ENCODE measurements at places on chromosomes 13 and 19.

DNA sequence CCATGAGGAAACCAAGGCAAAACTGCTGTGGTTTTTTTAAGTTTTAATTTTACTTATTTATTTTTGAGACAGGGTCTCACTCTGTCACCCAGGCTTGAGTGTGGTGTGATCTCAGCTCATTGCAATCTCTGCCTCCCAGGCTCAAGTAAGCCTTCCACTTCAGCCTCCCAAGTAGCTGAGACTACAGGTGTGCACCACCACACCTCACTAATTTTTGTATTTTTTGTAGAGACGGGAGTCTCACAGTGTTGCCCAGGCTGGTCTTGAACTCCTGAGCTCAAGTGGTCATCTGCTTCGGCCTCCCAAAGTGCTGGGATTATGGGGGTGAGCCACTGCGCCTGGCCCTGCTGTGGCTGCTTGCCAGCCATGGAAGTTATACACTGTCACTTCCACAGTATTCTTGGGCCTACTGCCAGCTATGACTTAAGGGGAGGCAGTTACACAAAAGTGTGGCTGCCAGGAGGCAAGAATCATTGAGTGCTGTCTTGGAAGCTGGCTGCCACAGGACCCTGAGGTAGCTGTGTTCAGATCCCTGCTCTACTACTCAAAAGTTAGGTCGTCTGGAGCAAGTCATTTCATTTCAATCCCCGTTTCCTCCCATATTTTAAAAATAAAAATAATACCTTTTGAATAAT, 12.7 kb downstream of the FARP1 start:
- no peak for DNase-seq

DNA sequence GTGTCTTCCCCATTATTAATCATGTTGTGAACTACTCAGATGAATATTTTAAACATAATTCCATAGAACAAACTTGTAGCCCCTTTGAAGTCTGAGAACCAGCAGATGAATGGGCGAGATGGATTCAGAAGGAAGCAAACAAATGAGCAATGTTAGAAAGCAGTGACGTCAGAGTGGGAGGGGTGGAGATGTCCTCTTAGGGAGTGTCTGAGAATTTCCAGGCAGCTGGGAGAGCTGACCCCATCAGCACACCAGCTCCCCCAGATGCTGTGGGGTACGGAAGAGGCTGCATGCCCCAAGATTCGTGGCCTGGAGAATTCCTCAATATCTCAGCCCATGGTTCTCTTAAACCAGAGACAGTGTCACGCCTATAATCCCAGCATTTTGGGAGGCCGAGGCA, 68.6 kb downstream of the DPF1 start:
- DNase-seq: no peak

DNA sequence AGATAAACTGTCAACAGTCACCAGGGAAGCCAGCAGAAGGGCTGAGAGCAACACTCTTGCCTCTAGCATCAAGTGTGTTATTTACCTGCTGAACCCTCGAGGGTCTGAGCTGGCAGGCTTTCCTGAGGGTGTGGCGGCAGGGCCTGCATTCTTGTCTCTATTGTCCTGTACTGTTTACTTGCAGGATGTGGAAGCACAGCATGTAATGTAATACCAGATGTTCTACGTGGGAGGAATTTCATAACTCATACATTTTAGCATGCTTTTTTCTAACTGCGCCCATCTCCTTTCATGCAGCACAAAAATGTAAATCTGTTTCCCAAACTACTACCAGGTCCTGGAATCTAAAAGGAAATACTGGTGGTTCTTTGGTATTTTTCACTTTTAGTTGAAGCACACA, 153.1 kb downstream of the RGCC start:
- peak; percentile 20 for DNase-seq

DNA sequence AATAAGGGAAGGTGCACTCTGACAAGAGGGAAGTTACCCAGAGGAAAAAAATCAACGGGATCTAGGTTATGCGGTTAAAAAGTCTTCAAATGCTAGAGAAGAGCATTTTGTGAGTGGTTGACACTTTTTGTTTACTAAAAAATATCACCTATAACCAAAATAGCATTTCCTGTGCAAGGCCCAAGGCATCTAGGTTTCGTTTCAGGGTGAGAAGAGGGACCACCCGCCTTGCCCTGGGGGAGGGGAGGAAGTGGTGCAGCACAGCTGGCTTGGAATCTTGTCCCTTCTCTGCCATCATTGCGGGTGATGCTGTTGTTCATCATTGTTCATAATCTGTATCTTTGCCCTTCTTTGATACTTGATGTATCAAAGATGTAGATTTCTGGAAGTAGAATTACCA, 80.6 kb downstream of the NUFIP1 start:
- no peak for DNase-seq

DNA sequence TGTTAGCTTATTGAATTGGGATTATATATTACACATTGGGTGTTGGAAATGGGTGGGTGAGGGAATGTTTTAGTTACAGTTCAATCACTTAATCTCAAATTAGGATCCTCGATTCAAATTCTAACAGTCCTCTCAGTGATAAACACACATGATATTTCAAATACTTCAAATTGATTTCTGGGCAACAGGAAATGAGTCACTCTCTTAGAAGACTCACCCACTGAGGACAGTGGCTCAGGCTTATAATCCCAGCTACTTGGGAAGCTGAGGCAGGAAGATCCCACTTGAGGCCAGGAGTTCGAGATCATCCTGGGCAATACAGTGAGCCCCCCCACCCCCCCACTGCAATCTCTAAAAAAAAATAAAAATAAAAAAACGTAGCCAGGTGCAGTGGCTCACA, 435.3 kb downstream of the KLF12 start:
- no peak for DNase-seq

DNA sequence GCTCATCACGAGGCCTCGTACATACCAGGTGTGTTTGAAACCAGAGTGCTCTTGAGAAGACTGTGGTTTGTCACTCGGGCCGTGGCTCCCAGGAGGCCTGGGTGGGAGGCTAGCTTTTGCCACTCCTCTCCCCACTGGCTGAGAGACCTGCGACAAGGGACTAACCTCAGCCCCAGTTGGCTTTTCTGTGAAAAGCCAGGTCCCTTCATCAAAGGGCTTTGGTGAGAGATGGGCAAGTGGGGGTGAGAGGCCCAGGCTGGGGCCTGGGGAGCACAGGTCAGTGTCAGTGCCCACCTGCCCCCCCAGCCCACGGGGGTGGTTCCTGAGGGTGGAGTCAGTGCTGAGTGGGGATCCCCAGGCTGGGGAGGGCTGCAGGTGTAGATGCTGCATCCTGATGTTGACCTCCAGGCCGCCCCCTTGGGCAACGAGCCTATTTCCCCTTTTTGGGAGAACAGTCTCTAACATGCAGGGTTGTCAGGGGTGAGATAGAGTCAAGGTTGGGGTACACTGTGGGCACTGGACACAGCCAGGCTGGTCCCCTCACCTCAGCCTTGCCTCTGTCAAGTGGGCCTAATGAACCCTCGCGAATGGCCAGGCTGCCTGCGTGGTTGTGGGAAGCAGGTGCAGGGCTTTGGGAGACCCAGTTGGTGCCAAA, 661 bp downstream of the KCNJ14 start:
- DNase-seq: no peak

DNA sequence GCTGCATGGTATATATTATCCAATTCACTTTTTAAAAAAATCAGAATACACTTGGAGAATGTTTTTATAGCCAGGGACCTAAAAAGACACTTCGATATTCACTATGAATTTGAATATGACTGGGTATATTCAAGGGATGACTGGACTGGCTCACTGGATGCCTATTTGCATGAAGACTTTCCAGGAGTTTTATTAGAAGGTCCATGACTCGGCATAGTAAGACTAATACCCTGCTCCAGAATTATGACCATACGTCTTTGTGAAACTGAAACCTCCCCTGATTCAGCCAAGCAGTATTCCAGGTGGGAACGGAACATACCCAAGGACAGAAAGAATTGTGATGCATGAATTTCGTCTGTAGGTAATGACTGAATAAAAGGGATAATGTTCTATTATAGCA, 3.9 kb upstream of the FAM216B start:
- DNase-seq: no peak

- DNase-seq: no peak
These were observed at the start of gene APOC4 for GRCh38 chr19:44942067-44942571. APOC4 (plus strand) TSS chr19:44942237; CDS start chr19:44942278, 41 bp downstream.

DNA sequence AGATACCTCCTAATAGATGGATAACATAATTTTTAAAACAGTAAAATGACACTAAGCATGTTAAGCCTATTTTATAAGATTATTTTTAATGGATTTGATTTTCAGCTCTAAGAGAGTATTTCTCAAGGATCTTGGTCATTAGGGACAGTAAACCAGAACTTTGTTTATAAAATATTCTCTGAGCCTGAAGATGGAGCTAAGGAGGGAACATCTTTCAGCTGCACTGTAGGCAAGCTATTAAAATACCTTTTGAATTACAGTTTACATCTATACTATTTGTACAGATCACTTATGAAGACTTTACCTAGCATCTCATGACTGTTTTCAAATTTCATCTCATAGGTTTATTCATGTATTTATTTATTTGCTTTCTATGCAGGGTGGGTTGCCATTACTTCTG, 345.3 kb downstream of the MYO16 start:
- no peak for DNase-seq

- DNase-seq: no peak
These were observed 8.2 kb upstream of the USE1 start for GRCh38 chr19:17206736-17207581.

DNA sequence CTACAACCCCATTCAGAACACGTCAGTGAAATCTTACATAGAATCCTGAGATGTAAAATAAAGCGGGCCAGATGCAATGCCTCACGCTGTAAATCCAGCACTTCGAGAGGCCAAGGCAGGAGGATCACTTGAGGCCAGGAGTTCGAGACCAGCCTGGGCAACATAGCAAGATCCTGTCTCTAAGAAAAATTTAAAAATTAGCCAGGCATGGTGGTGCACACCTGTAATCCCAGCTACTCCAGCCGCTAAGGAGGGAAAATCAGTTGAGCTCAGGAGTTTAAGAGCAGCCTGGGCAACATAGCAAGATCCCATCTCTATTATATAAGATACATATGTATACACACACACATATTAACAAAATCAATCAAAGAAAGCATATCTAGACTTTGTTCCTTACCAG, 41.2 kb downstream of the PEX11G start:
- DNase-seq: no peak
